ENCODE measurements at places on chromosomes 6 and 20. TPM values are rescaled to one million over a fixed set of nuclear protein-coding genes. Genes with fewer than 3 reads are reported as not detected.

DNA sequence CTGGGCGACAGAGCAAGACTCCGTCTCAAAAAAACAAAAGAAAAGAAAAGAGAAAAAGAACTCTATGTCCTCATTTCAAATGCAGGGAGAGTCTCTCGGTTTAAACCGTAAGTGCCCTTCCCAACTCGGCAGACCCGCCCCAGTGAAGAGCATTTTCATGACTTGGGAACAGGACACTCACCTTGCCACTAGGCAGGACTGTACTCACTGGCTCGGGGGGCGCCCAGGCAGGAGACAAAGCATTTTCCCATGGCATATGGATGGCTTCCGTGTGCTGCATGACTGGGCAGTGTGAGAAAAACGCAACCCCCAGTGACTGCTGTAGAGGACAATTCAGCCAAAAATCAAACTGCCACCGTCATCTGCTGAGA, 23.7 kb upstream of the MRGBP start:
- no peak overlapping the region for H3K27ac ChIP-seq
- no peak for DNase-seq
- H3K4me3 ChIP-seq = no peak overlapping the region
- H3K27me3 ChIP-seq = no peaks in the 10 kb centered on the region

The PRL gene
- not detected for total RNA-seq

The SCGN gene
- total RNA-seq = not detected

GRCh38 chr6:51139950-51140385, 321.3 kb downstream of the TFAP2B start:
- H3K36me3 ChIP-seq = no peaks in the 10 kb centered on the region
- H3K27me3 ChIP-seq = no peaks in the 10 kb centered on the region
- H3K4me1 ChIP-seq = no peaks in the 10 kb centered on the region
- no peak overlapping the region for H3K4me3 ChIP-seq
- DNase-seq = no peak
- H3K27ac ChIP-seq = no peak overlapping the region

Measured in naive thymus-derived CD4-positive, alpha-beta T cell (primary cell).